GM23338 (cell line): ENCODE measurements at places on chromosomes 1 and 21. TPM values are rescaled to one million over a fixed set of nuclear protein-coding genes. Genes with fewer than 3 reads are reported as not detected.

DNA sequence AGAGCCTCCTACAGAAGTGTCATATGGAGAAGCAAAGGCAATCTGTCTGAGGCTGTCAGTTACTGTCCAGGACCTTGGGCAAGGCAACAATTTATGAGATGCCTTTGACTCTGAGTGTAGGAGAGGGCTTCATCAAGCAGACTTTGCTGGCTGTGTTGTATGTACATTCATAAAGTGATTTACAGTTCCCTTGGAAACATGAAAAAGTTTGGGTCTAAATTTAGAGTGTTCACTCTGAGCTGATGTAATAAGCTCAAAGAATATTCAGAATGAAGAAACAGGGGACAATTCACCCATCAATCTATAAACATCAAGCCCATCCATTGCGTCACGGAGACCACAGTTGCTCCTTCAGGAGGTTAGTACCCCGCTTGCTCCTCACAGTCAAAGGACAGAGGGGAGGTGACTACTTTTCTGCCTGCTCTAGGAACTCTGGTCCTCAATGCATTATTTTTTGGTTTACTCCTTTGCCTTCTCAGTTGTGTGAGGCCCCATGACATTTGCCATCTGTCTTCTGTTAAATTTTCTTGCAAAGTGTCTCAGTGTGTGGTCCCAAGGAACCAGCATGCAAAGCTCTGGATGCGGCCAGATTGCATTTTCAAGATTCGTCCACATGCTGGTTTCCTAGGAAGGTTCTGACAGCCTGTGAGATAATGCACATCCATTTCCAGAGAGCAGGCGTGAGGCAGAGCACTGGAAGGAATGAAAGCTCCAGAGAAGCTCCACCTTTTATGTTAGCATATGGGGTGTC is 241.1 kb upstream of the KIAA0040 start:
- H3K4me1 ChIP-seq, result no peaks in the 10 kb centered on the region
- no peak overlapping the region for H3K4me3 ChIP-seq
- DNase-seq, result no peak
- H3K36me3 ChIP-seq, result no peaks in the 10 kb centered on the region
- no peak overlapping the region for H3K27ac ChIP-seq
- H3K27me3 ChIP-seq, result no peaks in the 10 kb centered on the region

DNA sequence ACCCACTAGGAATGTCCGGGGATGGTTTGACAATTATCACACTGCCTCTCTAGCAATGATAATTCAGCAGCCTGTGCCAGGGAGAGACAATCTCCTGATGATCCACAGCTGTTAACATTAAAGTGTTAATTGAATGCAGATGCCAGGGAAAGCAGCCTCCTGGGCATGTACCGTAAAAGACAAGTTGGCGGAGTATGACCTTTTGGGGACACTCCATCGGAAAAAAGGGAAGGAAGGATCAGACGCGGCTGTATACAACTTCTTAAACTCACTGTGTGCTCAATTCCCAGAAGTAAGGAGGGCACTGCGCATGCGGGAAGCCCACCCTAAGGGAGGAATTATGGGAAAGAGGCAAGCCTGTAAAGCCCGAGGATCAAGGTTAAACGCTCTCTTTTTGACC is 62.6 kb downstream of the MAP3K7CL start:
- no peak overlapping the region; the same call in 1 of the 2 replicates for H3K27ac ChIP-seq
- H3K4me1 ChIP-seq, result peaks cover 24% of the 10 kb centered on the region
- no peak overlapping the region for H3K4me3 ChIP-seq
- no peaks in the 10 kb centered on the region for H3K36me3 ChIP-seq
- no peaks in the 10 kb centered on the region; the same call in 1 of the 2 replicates for H3K27me3 ChIP-seq

DNA sequence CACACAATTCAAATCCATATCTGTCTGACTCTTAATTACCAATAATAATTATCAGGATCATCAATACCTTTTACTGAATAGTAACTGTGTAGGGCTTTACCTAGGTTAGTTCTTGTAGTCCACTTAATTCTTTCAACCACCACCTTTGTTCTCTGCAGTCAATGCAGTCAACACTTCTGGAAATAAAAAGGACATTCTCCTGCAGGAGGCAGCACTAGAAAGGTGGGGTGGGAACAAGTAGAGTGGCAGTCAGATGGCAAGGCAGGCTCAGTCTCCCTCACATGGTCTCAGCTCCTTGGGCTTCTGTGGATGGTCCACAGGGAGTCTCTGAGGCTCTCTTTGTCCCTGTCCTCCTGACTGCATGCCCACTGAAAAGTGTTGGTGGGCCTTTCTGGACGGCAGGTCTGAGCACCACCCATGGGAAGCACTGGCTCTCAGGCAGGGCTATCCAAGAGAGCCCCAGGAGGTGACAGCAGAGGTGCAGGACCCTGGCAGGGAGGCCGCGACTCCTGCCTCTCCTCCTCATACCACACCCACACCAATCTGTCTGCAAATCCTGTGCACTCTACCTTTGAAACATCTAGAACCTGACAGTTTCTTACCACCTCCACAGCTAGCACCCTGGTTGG is 237.3 kb downstream of the FOXD2 start:
- H3K36me3 ChIP-seq, result peaks cover 6% of the 10 kb centered on the region
- H3K4me3 ChIP-seq, result no peak overlapping the region
- H3K27me3 ChIP-seq, result no peaks in the 10 kb centered on the region
- DNase-seq, result no peak

- DNase-seq, result no peak
- no peaks in the 10 kb centered on the region for H3K36me3 ChIP-seq
- H3K4me1 ChIP-seq, result no peaks in the 10 kb centered on the region
- H3K27me3 ChIP-seq, result no peaks in the 10 kb centered on the region
- H3K27ac ChIP-seq, result no peak overlapping the region
- H3K4me3 ChIP-seq, result no peak overlapping the region
Observed at GRCh38 chr1:47824716-47825115, 172.5 kb downstream of the TRABD2B start.

GRCh38 chr1:54112705-54113368 is 40.0 kb downstream of the CDCP2 start:
- no peaks in the 10 kb centered on the region for H3K36me3 ChIP-seq
- no peak overlapping the region for H3K4me3 ChIP-seq
- DNase-seq, result no peak
- H3K4me1 ChIP-seq, result no peaks in the 10 kb centered on the region

- H3K4me1 ChIP-seq, result peaks cover 10% of the 10 kb centered on the region; the same call in 1 of the 2 replicates
- H3K27me3 ChIP-seq, result peaks cover 24% of the 10 kb centered on the region
- H3K4me3 ChIP-seq, result peak overlapping the region; percentile 97
- no peaks in the 10 kb centered on the region for H3K36me3 ChIP-seq
- DNase-seq, result peak; percentile 75
Observed at GRCh38 chr21:25639551-25640201, 618 bp downstream of the JAM2 start.

GRCh38 chr1:19921310-19921709 is 2.1 kb downstream of the PLA2G2E start:
- no peaks in the 10 kb centered on the region for H3K4me1 ChIP-seq
- DNase-seq, result no peak
- H3K4me3 ChIP-seq, result no peak overlapping the region
- no peaks in the 10 kb centered on the region for H3K27me3 ChIP-seq
- no peaks in the 10 kb centered on the region for H3K36me3 ChIP-seq
- H3K27ac ChIP-seq, result no peak overlapping the region

GRCh38 chr1:204562075-204562990 is 46.1 kb downstream of the MDM4 start:
- H3K27me3 ChIP-seq, result no peaks in the 10 kb centered on the region
- H3K4me3 ChIP-seq, result no peak overlapping the region
- H3K4me1 ChIP-seq, result peaks cover 32% of the 10 kb centered on the region
- DNase-seq, result no peak

GRCh38 chr21:42619166-42619565 is 34.3 kb upstream of the PDE9A start:
- H3K4me1 ChIP-seq, result no peaks in the 10 kb centered on the region; the same call in 1 of the 2 replicates
- H3K36me3 ChIP-seq, result no peaks in the 10 kb centered on the region
- H3K27ac ChIP-seq, result no peak overlapping the region
- H3K4me3 ChIP-seq, result no peak overlapping the region

DNA sequence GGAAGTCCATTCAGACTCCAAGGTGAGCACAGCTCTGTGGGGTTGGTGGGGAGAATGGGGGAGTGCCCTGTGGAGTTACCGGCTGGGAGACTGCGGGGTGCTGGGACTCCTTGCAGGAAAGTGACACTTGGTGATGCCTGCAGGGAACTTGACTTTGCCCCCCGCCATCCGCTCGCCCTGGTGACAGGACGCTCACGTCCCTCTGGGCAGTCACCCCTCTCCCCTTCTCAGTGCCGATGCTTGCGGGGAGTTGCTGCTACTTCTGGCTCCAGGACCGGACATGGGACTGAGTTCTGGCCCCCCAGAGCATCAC is 209.5 kb upstream of the C1orf174 start:
- no peak overlapping the region for H3K27ac ChIP-seq
- DNase-seq, result no peak
- H3K4me1 ChIP-seq, result no peaks in the 10 kb centered on the region
- no peaks in the 10 kb centered on the region for H3K27me3 ChIP-seq
- no peak overlapping the region for H3K4me3 ChIP-seq

DNA sequence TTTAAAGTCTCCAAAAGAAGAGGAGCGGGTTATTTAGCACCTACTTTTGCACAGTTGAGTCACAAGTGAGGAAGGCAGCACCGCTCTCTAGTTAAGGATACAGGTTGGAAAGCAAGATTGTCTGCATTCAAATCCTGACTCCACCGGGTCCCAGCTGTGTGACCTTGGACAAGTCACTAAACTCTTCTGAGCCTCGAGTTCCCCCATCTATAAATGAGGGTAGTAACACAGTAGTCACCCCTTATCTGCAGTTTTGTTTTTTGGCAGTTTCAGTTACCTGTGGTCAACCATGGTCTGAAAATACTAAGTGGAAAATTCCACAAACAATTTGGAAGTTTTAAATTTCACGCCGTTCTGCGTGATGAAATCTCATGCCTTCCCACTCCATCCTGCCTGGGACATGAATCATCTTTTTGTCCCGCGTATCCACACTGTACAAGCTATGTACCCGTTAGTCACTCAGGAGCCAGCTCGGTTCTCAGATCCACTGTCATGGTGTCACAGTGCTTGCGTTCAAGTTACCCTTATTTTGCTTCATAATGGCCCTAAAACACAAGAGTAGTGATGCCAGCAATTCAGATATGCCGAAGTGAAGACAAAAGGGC is 49.4 kb downstream of the CAPZB start:
- H3K27ac ChIP-seq, result no peak overlapping the region
- H3K27me3 ChIP-seq, result no peaks in the 10 kb centered on the region
- H3K4me1 ChIP-seq, result peaks cover 15% of the 10 kb centered on the region
- no peaks in the 10 kb centered on the region for H3K36me3 ChIP-seq
- DNase-seq, result no peak

DNA sequence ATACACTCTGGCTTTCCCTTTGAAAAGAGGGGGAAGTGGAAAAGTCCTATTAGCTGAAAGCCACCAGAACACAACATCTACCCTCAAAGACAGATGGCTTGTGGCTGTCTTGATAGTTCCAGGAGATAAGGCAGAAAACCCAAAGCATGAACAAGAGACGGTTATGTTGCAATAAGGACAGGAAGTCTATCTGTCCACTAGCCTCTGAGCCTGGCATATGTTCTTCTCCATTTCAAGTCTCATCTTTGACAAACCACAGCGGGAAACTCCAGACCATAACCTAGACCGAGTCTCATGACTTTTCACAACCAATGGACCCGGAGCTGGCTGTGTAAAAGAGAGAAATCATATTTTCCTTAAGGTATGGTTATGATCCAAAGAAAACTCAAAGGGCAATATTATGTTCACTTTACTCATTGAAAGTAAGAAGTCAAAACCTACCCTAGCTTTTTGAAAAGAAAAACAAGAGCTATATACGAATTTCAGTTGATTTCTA is 33.8 kb downstream of the DUSP10 start:
- no peak overlapping the region for H3K4me3 ChIP-seq
- H3K27ac ChIP-seq, result no peak overlapping the region
- DNase-seq, result no peak
- no peaks in the 10 kb centered on the region for H3K27me3 ChIP-seq

- H3K27me3 ChIP-seq, result no peaks in the 10 kb centered on the region
- DNase-seq, result no peak
Observed at GRCh38 chr21:40671716-40672115, 175.2 kb downstream of the DSCAM start.

DNA sequence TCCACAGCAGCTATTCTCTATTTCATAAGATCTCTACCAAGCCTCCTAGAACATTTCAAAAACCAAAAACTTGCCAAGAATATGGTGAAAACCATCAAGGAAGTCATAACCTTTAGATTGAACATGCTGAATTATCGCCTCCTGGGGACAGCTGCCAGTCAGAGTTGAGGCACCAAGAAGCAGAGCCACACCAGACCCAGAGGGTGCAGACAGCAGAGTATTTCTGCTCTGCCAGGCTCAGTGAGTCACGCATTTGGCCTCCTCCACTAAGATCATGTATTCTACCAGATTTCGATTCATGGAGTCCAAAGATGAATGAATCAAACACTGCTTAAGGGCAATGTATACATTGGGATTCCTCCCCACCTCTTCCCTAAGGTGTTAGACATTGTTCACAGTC is 2.1 kb downstream of the F3 start:
- no peak for DNase-seq
- peaks cover 42% of the 10 kb centered on the region for H3K4me1 ChIP-seq
- H3K4me3 ChIP-seq, result 0 out of 2 replicates have a peak overlapping the region, but pooled peaks have one; percentile 7
- peaks cover 5% of the 10 kb centered on the region; the same call in 1 of the 2 replicates for H3K36me3 ChIP-seq
- no peak overlapping the region for H3K27ac ChIP-seq
- peaks cover 35% of the 10 kb centered on the region for H3K27me3 ChIP-seq

GRCh38 chr1:65176056-65176450 is 28.1 kb downstream of the AK4 start:
- H3K36me3 ChIP-seq, result no peaks in the 10 kb centered on the region
- peaks cover 57% of the 10 kb centered on the region for H3K4me1 ChIP-seq
- H3K27me3 ChIP-seq, result no peaks in the 10 kb centered on the region
- no peak overlapping the region for H3K27ac ChIP-seq
- H3K4me3 ChIP-seq, result no peak overlapping the region

GRCh38 chr1:116751621-116752020 is 2.6 kb upstream of the CD2 start:
- no peak overlapping the region for H3K27ac ChIP-seq
- H3K4me1 ChIP-seq, result no peaks in the 10 kb centered on the region
- peaks cover 5% of the 10 kb centered on the region; the same call in 1 of the 2 replicates for H3K36me3 ChIP-seq
- H3K27me3 ChIP-seq, result no peaks in the 10 kb centered on the region
- DNase-seq, result no peak

SHISAL2A gene
- 0.10 TPM in 1 of 2 replicates, not detected in the other for total RNA-seq

VSIG8 gene
- total RNA-seq, result not detected in 2 replicates

LRRN2 gene
- total RNA-seq, result 2.0 and 2.6 TPM in 2 replicates

FAM167B gene
- total RNA-seq, result 0.31 TPM in 1 of 2 replicates, not detected in the other

ASCL5 gene
- total RNA-seq, result 0.54 TPM in 1 of 2 replicates, not detected in the other
